SHP77 (cell line): ENCODE measurements at places on chromosomes 5 and 9.

DNA sequence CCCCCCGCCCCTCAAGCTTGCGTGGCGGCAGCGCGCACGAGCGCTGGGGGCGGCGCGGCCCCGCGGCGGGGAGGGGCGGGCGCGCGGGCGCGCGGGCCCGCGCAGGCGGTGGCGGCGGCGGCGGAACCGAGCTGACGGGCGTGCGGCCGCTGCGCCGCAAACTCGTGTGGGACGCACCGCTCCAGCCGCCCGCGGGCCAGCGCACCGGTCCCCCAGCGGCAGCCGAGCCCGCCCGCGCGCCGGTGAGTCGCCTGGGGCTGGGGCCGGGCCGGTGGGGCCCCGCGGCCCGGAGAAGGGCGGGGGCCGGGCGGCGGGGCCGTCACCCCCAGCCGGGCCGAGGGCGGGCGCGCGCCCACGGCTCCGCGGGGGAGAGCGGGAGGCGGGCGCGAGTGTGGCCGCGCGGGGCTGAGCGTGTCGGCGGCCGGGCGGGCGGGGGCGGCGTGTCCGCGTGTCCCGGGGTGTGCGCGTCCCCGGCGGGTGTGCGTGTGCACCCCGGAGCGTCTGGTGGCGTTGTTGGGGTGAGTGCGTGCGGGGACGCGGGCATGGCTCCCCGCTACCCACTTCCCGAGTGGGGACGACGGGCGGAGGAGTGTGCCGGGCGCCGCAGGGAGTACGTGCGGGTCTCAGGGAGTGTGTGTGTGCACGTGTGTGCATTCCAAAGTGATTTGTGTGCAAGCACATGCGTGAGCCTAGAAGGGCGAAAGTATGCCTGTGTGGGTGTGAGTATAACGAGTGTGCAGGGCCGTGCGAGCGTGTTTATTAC lies at the start of gene NEK6:
TSS of gene NEK6 (plus strand) at position 106 of the 763 bp plus-strand sequence. CDS start 44,016 bp downstream, outside the sequence.
- DNase-seq: no peak

- DNase-seq: no peak
These were observed 1.6 kb downstream of the GTF3C4 start for GRCh38 chr9:132671620-132672412.

GRCh38 chr9:128005923-128006322 lies 25.1 kb upstream of the EEIG1 start:
- DNase-seq: peak; percentile 92

- no peak for DNase-seq
These were observed 60.5 kb downstream of the SNX18 start for GRCh38 chr5:54577937-54578653.

- no peak for DNase-seq
These were observed 3.8 kb downstream of the EGR1 start for GRCh38 chr5:138468966-138469539.

DNA sequence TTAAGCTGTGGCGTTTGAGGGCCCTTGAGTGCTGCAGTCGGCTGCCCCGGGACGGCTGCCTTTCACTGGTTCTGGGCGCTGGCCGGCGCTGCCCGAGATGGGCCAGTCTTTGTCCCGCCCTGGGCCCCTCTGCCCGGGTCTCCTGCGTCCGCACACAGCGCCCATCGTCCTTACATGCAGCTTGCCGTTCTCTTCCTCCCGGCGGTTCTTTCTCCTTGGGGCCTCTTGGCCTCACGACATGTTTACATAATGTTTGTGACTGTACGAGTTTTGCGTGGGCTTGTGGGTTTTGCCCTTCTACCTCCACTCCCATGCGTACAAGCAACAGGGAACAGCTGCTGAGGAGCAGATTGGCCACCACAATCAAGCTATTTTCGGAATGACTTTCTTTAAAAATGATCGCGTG lies 618 bp downstream of the TNPO1 start:
- peak; percentile 12 for DNase-seq

DNA sequence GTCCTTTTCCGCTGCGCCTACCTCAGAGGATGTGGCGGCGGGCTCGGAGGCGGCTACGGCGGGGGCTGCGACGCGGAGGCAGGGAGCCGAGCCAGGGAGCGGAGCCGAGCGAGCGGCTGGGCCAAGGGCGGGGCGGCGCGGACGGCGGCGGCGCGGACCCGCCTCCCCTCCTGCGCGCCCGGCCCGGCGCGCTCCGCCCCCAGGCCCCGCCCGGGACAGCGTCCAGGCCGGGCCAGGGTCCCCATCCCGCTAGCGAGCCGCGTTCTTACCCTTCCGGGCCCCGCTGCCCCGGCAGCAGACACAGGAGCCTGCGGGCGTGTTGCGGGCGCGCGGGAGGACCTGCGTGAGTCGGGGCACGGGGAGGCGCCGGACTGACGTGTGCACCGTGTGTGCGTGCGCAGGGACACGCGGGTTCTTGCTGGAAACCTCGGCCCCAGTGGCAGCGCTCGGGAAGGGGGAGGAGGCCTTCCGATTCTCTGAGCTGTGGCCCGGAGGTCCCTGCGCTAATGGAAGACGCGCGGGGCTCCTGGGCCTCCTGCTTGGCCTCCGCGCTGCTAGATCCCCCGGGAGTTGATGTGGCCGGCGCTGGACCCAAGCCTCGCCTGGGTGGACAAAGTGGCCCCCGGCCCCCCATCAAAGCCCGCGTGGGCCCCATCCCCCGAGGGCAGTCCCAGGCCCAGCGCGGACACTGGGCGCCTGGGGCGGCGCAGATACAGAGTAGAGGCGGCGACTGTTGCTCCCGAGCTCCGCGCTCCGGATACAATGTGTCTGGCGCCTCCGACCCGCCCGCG lies at the start of gene VDAC1:
TSS of gene VDAC1 (minus strand) at position 350 of the 791 bp plus-strand sequence. CDS start 11,963 bp downstream, outside the sequence.
- peak; percentile 81 for DNase-seq

- DNase-seq: no peak
These were observed 320.1 kb downstream of the MLLT3 start for GRCh38 chr9:20302197-20302596.
